ENCODE measurements at places on chromosomes 7 and 10.

DNA sequence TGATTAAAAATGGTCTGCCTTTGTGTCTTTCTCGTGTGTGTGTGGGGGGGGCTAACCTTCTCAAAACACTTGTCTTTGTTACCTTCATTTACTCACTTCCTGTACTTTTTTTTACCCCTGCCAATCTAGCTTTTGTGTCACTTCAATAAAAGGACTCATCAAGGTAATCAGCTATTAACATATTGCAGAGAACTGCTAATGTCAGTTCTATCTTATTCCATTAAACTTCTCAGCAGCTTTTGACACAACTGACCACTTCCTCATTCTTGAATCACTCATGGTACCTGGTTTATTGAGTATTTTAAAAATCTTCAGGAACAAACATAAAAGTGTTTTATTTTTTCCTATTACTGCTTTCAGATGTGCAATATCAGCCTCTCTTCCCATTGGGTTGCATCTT lies 59.8 kb downstream of the SLC25A40 start:
- no peak for DNase-seq

- DNase-seq = peak; percentile 11
These were observed 757.1 kb downstream of the SORCS3 start for GRCh38 chr10:105398202-105398601.

DNA sequence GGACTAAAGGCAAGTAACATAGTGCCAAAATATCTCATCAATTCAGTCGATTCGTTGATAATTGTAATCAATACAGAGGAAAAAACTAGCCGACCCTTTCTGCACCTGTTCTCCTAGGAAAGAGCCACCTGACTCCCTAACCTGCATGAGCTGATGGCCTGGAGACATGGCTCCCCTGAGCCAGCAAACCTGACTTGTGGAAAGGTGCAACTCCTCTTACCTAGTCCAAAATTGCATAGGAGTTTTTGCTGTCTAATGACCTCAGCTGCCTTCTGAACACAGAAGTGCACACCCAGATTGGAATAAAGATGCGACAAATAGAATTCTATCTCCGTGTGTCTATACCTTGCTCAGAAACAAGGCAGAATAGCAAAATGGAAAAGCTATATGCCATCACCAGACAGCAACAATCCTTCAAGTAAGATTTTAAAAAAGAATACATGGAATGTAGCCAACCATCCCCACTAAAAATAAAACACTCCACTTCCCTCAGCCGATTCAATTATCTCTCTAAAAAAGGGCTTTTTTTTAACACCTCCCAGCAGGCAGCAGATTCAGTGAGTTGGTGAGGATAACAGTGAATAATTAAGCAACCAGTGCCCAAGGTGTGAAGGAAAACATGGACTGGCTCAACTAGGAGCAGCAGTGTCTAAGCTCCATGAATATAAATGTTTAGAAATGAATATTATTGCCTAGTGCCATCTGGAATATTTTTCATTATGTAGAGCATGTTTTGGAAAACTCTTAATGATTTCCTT lies 26.6 kb upstream of the LMTK2 start:
- no peak for DNase-seq

DNA sequence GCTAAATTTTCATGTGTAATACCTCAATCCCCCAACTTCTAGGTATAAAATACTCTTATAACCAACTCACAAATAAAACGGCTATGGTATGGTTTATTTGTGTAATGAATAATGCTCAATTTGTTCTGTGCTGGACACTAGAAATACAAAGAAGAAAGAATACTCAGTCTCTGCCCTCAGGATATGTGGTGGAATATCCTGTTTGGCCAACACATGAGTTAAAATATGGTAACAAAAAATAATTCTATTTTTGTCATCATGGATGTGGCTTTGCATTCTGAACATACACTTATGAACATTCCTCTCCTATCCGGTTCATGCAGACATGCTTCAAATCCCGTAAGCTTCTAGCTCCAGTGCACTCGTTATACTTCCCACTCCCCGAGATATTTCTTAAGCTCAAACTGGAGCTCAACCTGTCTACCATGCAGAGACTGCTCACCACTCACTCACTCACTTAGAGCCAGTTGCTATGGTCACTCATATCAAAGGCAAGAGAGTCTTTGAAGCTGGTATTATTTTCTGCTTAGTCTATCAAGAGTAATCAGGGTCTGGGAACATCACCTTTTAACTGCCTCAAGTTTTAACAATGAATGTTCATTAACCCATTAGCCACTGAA lies 53.8 kb upstream of the SLC16A12 start:
- DNase-seq = no peak

DNA sequence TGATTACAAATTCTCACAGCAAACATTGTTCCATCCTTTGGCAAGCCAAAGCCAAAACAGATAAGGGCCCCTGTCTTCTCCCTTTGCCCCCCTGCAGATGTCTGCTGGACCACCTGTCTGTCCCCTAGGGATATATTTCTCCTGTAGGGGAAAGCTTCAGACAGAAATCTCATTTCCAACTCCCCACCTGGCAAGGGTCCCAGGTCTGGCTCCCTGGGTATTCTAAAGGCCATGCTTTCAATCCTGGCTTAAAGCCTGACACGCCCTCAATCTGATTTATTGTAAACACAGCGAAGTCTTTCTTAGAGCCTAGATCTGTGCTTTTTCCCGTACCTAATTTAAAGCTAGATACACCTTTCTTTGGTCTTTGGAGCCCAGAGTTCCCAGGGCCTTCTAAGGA lies 66.1 kb downstream of the KCNMA1 start:
- no peak for DNase-seq

DNA sequence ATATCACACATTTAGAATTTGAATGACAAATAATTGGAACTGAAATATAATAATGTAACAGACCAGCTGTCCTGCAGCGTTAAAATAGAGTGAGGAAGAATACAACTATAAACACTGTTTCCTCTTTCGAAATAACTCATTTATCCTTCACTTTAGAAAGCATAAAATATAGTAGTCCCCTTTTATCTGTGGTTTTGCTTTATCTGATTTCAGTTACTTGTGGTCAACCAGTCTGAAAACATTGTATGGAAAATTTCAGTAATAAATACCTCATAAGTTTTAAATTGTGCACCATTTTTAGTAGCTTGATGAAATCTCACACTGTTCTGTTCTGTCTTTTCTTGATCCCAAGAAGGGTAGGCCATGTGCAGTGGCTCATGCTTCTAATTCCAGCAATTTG lies 31.7 kb downstream of the POLR1F start:
- DNase-seq = peak; percentile 61

GRCh38 chr10:22335173-22335933 lies 9.9 kb upstream of the SPAG6 start:
- DNase-seq = peak; percentile 65

DNA sequence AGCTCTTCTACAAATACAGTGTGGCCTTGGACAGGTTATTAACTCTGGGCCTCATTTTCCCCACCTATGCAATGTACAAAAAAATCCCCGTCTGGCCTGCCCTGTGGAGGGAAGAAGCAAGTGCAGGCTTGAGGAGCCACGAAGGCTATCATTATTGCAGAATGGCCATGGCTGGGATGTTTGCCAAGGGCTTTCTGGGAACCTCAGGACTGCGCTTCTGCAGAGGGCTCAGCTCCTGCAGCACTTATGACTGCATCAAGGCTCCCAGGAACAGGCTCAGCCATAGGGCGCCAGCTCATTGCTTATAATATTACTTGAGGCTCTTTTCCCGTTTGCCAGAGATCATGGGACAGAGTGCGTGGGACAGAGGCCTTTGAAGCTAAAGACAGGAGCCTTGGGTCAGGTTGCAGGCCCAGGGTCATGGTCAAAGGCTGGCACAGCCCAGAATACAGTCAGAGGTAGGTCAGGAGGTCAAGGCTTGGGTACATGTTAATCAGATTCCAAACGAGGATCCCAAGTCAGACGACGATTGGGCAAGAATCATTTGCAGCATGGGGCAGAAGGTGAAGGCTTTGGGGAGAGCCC lies 20.6 kb upstream of the C10orf105 start:
- peak; percentile 22 for DNase-seq

- DNase-seq = no peak
These were observed 244.3 kb downstream of the PRKG1 start for GRCh38 chr10:51318399-51319172.

- peak; percentile 23 for DNase-seq
These were observed 1.7 kb downstream of the EGFR start for GRCh38 chr7:55020466-55020871.

- DNase-seq = no peak
These were observed 2.5 kb downstream of the PRR15 start for GRCh38 chr7:29565982-29566746.

GRCh38 chr10:17793823-17794644 lies 15.1 kb upstream of the MRC1 start:
- DNase-seq = no peak

DNA sequence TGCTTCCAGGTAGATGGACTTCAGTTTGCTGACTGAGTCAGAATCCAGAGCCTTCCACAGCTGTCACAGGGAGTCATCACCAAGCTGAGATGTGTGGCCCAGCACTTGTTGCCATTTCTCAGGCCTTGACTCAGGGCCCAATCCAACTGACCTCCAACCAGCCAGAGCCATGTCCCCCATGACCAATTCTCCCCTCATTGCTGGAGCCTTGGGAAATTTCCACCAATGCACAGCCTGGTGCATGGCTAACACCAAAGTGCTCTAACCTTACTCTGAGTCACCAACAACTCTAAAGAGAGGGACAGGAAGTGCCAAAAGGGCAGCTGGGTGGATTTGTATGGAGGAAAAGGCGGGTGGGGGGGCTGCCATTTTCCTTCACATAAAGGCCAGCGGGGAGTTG lies 13.4 kb upstream of the GLI3 start:
- DNase-seq = no peak
